Activated CD4-positive, alpha-beta T cell treated with anti-CD3 and anti-CD28 coated beads, Interleukin-2, Interleukin-4, amounts not matched to agents 100 ng/mL and 50 ng/mL, durations not matched to agents 16 hours and 8 hours (primary cell): ENCODE measurements at places on chromosomes 12 and 14.

GRCh38 chr12:46389031-46389616 lies 16.6 kb upstream of the SLC38A2 start:
- no peak for DNase-seq

- no peak for DNase-seq
Measured at GRCh38 chr14:29847056-29847380, 80.6 kb downstream of the PRKD1 start.

DNA sequence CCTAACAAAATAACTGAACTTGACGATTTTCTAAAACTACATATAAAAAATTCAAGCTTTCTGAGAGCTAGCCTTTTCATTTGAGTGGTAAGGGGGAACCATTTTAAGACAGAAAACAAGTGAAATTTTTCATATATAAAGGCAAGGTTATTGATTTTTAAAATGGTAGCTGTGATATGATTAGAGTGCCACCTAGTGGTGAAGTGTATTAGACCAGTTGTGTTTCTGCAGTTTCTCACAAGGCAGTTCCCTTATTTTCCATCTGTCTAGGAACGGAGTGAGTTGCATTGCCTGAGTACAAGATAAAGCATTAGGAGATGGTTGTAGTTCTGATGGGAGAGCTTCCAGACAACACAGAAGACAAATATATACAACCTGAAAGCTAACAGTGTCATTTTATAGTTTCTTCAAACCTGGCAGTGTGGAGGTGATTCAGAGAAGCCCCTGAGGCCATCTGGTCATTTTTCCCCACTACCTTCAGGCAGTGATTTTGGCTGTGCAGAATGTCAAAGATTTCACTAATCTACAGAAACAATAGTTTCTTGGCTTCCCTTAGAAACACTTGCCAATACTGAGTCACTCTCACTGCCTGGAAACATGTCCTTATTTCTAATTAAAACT lies 180.8 kb downstream of the C12orf50 start:
- peak; percentile 59 for DNase-seq

GRCh38 chr14:77746064-77746702 lies 14.8 kb downstream of the SNW1 start:
- no peak for DNase-seq

- no peak for DNase-seq
Measured at GRCh38 chr14:28130610-28131284, 635.8 kb upstream of the FOXG1 start.

GRCh38 chr12:33429468-33429867 lies 10.2 kb downstream of the SYT10 start:
- DNase-seq = no peak

- DNase-seq = no peak
Measured at GRCh38 chr12:2019126-2019525, 14.9 kb upstream of the DCP1B start.

GRCh38 chr12:124906606-124907261 lies 7.7 kb downstream of the UBC start:
- peak; percentile 96 for DNase-seq

DNA sequence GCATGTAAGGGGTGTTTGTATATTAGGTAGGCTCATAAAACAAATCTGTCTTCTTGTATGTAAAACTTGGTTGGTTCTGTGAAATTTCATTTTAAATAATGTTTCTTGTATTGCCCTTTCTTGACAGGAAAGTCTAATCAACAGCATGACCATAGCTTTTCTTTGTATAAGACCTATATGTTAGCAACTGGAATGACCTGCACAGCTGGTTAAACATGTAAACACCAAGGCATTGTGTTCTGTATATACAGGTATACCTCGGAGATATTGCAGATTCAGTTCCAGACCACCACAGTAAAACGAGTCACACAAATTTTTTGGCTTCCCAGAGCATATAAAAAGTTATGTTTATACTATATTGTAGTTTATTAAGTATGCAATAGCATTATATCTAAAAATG lies 183.6 kb downstream of the ERC1 start:
- DNase-seq = no peak

DNA sequence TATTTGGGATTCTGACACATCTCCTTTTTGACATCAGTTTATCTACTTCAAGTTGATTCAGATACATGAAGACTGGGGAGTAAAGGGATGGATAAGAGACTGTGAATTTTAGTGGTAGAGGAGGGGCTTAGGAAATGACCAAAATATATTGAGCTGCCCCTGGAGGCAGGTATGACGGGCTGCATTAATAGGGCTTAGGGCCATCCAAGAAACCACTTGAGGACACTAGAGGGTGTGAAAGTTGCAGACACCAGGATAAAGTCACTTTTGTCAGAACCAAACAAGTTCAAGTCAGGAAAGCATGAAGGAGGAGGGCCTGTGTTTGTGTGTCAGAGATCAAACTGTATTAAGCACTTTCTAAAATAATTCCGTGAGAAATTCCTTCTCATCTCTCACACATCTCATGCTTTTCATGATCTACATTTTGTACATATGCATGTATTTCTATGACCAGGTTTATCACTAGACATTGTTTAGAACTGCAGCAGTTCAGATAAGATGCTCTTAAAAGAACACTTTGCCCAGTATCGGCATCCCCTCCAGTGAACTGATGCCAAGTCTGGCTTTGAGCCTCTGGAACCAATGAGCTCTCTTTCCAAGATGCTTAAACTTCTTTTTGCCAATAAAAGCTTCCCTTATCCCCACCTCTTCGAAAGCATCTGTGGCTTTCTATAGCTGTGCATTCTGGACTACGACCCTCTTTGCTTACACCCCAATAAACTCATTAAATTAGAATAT lies 136.9 kb downstream of the SLC38A1 start:
- DNase-seq = no peak

DNA sequence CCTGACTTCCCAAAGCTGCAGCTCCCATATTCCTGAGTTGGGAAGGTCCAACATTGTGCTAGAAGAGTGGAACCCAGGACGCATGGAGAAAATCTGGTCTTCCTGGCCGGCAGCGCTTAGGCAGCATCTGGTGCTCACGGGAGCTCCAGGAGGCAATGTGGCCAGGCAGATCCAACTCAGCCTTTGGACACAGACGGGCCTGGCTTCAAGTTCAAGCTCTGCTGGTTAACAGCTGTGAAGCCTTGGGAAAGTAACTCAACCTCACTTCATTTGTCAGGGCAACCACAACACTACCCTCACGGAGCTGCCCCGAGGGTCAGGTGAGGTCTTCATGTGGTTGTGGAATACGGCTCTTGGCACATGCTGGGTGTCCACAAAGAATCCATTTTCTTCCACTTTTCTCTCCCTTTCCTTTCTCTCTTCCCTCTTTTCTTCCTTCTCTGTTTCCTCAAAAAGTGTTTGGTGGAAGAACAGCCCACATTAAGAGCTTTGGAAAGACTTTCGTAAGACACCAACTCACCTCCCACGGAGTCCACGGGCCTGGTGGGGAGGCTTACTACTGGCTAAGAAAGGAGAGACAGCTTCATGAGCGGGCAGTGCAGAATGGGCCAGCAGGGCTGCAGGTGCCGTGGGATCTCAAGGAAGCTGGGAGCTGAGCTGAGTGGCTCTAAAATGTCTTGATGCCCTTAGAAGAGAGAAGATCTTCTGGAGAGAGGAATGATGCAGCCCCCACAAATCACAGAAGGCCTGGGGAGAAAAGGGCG lies 2.4 kb upstream of the FAM181A start:
- no peak for DNase-seq

- no peak for DNase-seq
Measured at GRCh38 chr12:78697817-78698415, 166.7 kb upstream of the SYT1 start.

GRCh38 chr12:97026901-97027300 lies 119.8 kb downstream of the NEDD1 start:
- no peak for DNase-seq

- DNase-seq = no peak
Measured at GRCh38 chr12:114767084-114767760, 83.2 kb upstream of the TBX3 start.

DNA sequence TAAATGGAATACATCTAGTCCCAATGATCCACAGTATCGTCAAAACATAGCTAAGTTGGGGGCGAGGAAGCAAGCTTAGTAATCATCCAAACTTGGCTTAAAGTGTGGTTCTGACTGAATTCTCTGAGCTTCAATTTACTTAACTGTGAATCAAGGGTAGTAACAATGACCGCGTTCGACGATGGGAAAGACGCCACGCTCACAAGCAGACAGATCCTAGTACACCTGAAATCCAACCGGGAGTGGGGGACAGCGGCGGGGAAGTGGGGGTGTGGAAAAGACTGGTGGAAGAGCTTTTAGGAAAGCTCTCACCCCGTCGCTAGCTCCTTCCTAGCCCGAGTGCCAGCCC lies 433 bp downstream of the COX16 start:
- DNase-seq = no peak

DNA sequence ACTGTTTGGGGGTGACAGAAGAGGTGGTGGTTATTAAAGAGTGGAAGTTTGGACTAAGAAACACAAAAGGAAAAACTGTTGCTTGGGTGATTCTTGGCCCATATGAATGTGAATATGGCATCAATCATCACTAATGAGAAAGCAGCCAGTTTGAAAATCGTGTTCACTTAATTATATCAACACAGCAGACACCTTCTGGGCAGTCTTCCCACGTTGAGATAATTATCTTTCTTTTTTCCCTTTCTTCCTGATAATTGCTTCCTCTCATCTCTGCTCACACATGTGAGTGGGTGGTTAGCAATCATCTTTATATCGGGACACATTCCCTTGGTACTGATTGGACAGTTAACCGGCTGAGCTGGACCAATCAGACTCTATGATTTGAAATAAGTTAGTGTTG lies 539.7 kb downstream of the AACS start:
- DNase-seq = no peak

DNA sequence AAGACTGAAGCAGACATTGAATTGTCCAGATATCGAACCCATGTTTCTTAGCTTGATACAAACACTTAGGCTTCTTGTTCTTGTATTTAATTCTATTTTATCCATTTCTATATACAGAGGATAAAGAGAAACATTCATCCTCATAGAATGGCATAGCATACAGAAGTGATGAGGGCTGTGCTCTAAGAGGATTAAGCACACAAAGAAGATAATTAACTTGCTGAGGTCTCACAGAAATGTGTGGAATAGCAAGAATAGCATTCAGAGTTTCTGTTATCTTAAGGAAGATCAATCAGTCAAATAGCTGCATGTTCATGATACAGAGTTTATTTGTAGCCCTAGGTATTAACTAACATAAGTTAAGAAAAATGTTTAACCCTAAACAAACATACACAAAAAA lies 27.3 kb upstream of the STRAP start:
- no peak for DNase-seq

DNA sequence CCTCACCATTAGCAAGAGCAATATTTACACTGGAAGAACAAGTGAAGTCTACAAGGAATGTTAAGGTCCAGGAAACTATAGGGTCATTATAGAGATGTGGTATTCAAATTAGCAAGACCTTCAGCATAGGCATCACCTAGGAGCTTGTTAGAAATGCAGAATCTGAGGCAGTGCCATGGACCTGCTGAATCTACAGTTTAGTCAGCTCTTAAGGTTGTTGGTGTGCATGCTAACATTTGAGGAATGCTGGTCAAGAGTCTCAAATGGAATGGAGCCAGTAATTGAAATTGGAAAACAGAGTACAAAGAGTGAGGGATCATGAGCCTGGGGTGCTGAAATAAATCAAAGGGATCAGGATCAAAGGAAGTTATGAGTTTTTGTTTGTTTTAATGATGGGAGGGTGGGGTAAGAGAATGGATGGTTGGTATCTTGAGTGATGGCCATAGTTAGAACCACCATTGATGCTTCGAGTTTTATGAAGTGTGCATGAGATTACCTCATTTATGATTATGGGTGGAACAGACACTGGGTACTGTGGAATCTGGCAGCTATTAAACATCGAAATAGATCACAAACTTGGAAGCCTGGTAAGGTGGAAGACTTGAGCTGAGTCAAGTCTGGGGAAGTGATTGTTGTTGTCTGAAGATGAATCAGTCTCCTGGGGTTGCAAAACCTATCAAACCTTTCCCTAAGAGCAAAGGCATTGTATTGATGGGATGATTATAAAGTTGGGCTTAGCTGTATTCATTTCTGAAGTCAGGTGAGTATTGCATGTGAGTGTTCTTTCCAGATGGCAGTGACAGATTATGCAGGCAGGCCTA lies 323.3 kb upstream of the E2F7 start:
- no peak for DNase-seq

GRCh38 chr14:105498430-105499255 lies 7.6 kb downstream of the TEDC1 start:
- DNase-seq = no peak

DNA sequence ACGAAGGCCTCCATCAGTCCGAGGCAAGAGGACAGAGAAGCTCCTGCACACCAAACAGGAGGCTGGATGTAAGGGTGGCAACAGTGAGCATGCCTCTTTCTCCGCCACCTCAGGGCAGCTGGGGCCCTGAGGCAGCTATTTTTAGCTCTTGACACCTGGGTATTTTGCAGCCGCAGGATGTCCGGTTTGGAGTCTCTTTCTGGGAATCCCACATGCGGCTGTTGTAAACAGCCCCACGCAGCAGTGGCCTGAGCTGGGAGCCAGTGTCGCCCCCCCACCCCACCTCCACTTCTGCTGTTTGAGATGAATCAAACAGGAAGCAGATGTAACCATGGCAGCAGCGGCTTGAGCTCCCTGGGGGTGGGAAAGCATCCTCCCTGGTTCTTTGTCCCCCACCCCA lies 11.7 kb downstream of the HDAC7 start:
- peak; percentile 91 for DNase-seq

GRCh38 chr12:66335746-66336145 lies 33.5 kb downstream of the HELB start:
- no peak for DNase-seq

DNA sequence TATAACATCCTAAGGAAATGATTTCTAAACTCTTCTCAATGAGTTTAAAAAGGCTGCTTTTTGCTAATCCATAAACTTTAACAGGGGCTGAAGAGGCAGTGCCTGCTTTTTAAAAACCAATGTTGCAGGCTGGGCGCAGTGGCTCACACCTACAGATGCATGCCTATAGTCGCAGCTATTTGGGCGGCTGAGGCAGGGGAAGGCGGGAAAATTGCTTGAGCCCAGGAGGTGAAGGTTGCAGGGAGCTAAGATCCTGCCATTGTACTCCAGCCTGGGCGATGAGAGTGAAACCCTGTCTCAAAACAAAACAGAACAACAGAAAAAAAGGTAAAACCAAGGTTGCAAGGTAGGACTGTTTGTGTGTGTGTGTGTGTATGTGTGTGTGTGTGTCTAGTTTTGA lies 531.2 kb downstream of the DIO2 start:
- DNase-seq = no peak
